ENCODE measurements at places on chromosomes 16 and 17. TPM values are rescaled to one million over a fixed set of nuclear protein-coding genes. Genes with fewer than 3 reads are reported as not detected.

Gene FGF11
- 0.85 TPM for total RNA-seq

Gene CA10
- total RNA-seq, result not detected

GRCh38 chr17:55314784-55315491 is 50.2 kb downstream of the HLF start:
- DNase-seq, result no peak

GRCh38 chr16:76780556-76780955 is 410.4 kb upstream of the MON1B start:
- DNase-seq, result no peak

DNA sequence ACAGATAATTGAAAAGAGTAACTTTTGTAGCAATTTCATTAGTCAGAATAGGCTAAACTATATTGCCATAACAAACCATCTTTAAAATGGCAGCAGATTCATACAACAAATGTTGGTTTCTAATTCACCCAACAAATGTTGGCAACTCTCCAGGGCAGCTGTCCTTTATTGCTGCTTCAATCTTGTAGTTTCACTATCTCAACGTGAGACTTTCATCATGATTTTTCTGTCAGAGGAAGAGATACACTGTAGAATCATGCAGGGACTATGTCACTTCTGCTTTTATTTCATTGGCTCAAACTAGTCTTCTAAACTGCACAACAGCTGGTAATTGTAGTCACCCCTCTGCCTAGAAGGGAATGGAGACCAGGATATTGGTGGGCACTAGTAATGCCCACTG is 174.2 kb downstream of the TANC2 start:
- no peak for DNase-seq

GRCh38 chr17:50163843-50164696 is 1.7 kb upstream of the SGCA start:
- DNase-seq, result no peak
